ENCODE measurements at places on chromosomes 12 and 14.

GRCh38 chr14:51873221-51873893, 12.9 kb downstream of the GNG2 start:
- peak; percentile 87 for DNase-seq

DNA sequence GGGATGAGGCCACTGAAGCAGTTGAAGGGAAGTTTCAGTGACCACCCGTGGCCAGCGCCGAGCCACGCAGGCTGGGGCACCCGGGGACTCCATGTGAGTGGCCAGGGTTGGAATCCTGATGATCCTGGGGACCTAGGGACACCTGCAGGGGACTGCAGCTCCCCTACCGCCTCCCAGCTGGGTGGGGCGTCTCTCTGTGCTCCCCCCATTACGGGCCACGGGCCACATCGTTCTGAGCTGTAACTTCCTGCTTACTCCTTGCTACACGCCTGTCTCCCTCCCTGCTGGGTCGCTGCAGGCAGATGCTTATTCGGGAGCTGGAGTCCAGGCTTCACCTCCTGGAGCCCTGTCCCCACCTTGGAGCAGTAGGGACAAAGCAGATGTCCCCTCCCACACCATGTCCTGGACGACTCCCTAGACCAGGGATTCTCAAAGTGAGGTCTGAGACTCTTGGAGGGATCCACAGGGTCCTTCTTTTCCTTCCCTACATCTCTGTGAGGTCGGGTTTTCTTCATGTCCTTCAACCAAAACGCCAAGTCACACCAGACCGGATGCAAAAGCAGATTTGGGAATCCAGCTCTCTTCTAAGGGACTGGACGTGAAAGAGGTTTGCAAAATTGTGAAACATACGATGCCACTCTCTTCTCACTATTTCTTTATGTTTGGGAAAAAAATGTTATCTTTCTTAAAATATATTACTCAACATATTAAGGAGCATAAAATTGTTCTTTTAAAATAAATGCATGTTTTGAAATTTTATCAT, 85.9 kb upstream of the NCOR2 start:
- no peak for DNase-seq

- no peak for DNase-seq
These were observed 69.1 kb upstream of the HOXC13 start for GRCh38 chr12:53869500-53869899.

DNA sequence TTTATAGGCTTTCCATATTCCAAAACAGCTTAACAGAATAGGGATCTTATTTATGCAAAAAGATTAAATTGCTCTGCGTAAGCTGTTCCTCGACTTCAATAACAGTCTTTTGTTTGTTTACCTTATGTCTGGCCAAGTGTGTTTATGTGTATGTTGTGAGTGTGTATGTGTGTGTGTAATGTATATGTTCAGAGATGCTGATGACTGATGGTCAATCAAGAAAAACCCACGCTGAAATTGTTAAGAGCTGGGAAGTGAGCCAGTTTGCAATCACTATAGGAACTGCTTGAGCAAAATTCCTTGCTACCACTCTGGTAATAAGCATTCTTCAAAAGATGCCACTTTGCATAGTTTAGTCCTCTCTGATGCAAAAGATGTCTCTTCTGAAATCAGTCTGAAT, 59.6 kb downstream of the PRKD1 start:
- DNase-seq: peak; percentile 72

DNA sequence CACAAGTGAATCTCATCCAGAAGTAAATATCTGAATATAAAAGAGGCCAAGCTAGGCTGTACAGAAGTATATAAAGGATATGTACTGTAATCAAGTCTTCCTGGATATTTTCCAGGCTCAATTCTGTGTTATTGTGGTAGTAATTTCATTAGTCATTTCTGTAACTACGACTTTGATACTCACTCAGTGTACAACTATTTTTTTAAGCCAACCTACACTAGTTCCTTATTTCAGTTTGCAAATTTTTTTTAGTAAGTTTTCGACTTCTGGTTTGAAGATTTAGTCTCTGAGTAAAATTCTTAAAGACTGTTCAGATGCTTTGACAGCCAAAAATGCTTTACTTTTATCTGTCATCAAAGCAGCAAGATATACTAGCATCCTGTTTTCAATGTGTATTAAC, 130.8 kb downstream of the CAPZA3 start:
- DNase-seq: peak; percentile 71

GRCh38 chr12:15227004-15227679, 5.9 kb upstream of the RERG start:
- peak; percentile 56 for DNase-seq

DNA sequence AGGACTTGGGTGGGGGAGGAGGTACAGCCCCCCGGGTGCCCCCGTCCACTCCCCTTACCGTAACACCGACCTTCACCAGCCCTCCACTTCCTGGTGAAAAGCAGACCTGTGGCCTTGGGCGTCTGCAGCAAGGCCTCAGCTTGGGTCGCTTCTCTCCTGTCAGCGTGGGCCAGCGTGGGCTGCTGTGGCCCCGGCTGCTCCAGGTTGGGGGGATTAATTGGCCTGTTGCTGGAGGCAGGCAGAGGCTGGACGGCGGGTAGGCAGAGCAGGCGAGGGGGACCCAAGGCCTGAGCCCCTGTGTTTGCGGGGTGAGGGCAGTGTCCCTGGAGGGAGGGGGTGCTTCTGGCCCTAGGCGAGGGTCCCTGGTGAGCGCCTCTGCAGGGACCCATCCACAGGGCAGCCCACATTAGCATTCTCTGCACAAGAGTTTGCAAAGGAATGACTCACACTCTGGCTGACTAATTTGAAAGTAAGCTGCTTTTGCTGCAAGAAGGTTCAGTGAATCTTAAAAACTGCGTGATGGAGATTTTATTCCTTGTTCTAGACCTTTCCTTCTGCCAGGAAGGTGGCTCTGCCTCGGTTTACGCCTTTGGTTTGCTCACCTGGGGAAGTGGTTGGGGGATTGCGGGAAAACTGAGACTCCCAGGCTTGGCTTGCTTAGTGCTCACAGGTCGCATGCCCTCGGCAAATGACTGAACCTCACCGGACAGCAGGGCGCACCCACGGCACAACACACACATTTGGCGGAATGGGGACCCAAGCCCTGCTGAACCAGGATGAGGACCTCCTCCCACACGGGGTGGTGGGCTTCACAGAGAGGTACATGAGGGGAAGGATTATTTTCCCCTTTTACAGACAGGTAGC, 37.9 kb upstream of the DLK1 start:
- DNase-seq: peak; percentile 72

- no peak for DNase-seq
These were observed 113.6 kb upstream of the SLC35F4 start for GRCh38 chr14:57979376-57980048.

GRCh38 chr14:73467800-73468199, 9.5 kb upstream of the NUMB start:
- peak; percentile 40 for DNase-seq

DNA sequence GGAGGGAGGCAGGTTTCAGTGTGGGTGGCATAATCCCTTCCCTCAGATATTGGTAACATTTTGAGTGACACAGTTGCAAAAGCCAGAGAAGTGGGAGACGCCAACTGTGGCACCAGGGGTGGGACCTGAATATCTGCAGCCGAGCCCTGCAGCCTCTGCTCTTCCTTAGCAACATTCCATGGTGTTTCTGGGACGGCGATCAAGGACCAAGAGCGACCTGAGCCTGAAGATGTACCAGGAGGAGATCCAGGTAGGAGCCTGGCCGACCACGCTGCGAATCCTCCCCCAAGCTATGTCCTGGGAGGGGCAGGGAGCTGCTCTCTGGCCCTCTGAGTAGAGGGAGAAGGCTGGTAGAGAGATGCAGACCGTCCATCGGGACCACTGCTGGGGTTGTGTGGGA, 41.8 kb downstream of the SLC8B1 start:
- no peak for DNase-seq

All from fibroblast of upper back skin (primary cell).